ENCODE measurements at places on chromosomes 6 and 20.

GRCh38 chr20:57582432-57583288 is 21.8 kb downstream of the PCK1 start:
- DNase-seq = no peak

DNA sequence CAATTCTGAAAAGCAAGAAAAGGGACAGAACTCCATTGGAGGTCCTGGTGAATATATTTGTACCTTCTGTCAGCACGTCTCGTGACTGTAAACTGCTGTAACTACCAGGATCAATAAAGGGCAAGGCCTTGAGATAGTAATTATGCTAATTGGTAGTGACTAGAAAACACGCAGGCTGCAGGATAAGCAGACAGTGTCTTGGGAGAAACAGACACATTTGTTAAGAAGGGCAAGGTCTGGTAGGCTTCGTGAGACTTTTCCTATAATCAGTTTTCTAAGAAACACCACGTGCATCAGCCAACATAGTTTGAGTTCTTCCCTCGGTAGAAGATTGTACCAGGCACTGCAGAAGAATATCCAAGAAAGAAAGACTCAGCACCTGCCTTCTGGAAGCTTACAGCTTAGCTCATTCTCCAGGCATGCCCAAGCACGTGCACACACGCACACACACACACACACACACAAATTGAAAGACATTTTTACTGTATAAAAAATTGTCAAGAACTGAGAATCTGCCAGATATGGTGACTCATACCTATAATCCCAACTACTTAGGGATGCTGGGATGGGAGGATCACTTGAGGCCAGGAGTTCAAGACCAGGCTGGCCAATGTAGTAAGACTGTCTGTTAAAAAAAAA is 167.0 kb upstream of the SASH1 start:
- no peak for DNase-seq

DNA sequence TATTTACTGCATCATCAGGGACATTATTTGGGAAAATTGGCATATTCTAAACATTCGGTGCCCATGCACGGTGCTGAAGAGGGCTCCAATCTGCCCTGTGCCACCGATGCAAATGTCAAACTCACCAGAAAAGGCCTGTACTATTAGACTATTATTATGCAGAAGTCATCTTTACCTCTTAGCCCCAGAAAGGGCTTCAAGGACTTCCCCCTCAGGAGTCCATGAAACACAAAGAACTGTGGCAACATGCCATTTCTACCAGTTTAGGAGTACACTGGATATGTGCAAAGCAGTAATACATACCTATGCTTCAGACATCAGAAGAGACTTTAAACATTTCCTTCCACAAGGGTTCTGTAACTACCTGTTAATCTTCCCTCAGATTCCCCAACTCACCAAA is 8.6 kb downstream of the DIDO1 start:
- no peak for DNase-seq

GRCh38 chr20:38173237-38174156 is 8.4 kb upstream of the TGM2 start:
- DNase-seq = no peak

GRCh38 chr6:163098827-163099479 is 315.6 kb upstream of the QKI start:
- DNase-seq = no peak

GRCh38 chr6:142932889-142933288 is 12.1 kb downstream of the HIVEP2 start:
- DNase-seq = no peak

DNA sequence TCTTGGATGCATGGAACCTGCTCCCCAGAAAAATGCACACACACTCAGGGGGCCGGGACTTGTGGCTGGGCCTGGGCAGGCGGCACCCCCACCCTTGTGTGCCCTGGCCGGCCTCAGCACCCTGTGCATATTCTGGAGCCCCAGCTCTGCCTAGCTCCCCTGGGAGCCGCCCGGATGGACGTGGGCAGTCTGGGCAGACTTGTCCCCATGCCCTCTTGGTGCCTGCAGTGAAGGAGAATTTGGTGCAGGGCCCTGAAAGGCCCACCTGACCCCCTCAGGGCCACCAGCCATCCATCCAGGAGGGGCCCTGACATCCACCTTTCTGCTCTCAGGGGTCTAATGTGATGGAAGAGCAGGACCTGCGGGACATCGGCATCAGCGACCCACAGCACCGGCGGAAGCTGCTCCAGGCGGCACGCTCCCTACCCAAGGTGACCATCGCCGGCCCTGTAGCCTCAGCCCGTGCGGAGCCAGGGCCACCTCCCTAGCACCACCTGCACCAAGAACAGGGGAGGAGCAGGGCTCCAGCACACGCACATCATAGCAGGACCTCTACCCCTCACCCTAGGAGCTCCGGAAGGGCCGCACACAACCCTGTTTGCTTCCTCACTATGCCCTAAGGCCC is 62.8 kb downstream of the TCP11 start:
- peak; percentile 41 for DNase-seq

DNA sequence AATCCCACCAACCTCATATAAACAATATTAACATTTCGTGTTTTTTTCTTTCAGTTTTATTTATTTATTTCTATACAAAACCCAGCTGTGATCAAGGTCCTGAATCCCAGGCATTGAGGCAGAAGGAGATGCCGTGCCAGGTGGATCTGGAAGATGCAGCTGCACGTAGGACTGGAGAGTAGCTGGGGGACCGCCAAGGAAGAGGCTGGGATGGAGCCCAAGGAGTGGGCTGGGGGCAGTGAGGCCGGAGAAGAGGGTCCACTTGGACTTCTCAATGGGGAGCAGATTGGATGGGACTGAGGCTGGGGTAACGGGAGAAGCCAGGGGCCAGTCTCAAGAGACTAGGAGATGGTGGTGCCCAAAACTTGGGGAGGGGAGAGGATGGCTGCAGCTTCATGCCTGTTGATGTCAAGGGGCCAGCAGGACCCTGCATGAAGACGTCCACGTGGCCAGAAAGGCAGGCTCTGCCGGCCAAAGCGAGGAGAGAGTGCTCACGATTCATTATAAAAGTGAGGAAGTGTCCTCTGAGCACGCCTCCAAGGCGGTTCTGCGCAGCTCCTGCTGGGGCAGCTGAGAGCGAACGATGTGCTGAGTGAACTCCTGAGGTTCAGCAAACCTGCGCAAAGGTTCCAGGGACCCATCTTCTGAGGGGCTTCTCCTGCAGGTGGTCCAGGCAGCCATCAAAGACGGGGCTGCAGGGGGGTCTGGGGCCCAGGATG is 110.3 kb downstream of the BMP7 start:
- no peak for DNase-seq

- DNase-seq = peak; percentile 81
Measured at GRCh38 chr6:53347921-53348370, 804 bp downstream of the ELOVL5 start.

GRCh38 chr6:11710311-11710761 is 68.3 kb downstream of the ADTRP start:
- no peak for DNase-seq

GRCh38 chr20:37435607-37436006 is 85.4 kb upstream of the NNAT start:
- DNase-seq = no peak

GRCh38 chr6:36643977-36644376 is 34.5 kb upstream of the CDKN1A start:
- DNase-seq = no peak

DNA sequence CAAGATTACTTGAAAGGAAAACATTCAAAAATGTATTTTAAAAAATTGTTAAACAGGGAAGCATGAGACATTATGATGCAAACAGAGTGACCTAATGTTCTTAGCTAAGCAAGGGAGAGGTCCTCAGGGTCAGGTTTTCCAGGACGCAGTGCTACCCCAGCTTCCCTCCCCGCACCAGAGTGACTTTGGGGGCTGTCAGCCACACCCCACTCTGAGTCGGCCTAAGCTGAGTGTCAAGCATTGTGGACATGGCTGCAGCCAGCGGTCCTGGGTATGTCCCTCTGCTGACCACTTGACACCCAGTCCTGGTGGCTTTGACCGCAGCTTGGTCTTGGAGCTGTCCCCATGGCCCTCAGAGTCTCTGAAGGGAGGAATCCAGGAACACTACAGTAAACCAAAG is 54.9 kb upstream of the CD93 start:
- peak; percentile 40 for DNase-seq

GRCh38 chr6:147161974-147162495 is 42.2 kb upstream of the STXBP5 start:
- no peak for DNase-seq

DNA sequence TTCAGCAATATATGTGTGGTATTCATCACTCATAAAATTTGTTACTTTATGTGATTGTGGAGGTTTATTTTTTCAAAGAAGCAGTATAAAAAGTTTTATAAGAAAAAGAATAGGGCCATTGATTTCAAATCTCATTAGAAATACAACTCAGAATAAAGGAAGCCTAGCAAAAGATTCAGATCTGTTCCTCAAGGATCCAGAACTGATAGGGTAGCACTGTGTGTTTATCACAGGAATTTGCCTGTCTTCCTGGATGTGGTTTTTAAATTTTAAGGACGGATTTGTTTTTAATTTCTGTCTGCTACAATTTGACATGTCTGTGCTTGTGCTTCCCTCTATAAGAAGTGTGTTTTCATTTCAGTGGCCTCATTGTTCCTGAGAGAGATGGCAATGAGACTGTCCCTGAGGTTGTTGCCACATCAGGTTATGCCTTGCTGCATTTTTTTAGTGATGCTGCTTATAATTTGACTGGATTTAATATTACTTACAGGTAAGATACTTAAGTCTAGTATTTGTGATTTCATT is 74.6 kb downstream of the ATRN start:
- DNase-seq = no peak

DNA sequence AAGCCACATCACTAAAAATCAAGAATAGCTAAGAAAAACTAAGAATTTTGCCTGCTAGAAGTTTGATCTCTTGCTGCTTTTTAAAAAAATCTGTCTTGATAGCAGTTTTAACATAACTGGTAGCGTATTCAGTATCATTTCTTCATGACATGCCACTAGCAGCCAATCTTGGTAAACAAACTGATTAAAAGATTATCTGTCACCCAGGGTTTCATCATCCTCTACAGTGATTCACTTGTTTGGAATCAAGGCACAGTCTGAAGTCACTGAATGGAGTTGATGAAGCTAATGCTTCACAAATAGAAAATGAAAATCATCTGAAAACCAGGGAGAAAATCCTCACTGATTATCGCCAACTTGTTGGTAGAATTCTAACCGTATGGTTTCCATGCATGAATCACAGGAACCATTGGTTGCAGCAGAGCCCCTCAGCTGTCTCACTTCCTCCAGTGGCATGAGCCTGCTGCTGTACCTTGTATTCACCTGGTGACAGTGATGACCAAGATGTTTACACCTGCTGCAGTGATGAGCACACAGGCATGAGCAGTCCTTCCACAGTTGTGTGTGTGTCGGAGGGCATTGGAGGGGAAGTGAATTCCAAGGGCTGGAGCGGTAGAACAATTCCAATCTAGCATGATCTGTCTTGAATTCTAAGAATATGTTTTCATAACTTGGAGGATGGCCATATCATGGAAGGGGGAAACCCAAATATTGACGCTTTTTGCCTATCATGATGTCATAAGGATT is 275.0 kb downstream of the KHDC1L start:
- no peak for DNase-seq

GRCh38 chr6:1335367-1336037 is 23.6 kb downstream of the FOXQ1 start:
- peak; percentile 85 for DNase-seq

DNA sequence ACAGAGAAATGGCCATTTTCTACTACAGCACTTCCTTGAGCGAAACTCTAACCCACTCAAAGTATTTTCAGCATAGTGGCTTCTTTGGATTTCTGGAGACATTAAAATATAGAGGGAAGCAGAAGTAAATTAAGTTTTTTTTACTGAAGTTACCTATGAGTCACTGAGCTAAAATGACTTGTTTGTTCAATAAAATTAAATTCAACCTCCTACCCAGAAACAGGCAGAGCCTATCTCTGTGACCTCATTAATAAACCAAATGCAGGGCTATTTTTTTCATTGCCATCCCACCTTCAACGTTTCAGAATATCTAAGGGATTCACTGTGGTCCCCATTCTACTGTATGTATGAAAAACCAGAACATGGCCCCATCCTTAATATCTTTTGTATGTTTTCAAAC is 133.0 kb downstream of the MTFR2 start:
- DNase-seq = no peak

- DNase-seq = no peak
Measured at GRCh38 chr20:36267605-36268381, 31.5 kb downstream of the AAR2 start.

DNA sequence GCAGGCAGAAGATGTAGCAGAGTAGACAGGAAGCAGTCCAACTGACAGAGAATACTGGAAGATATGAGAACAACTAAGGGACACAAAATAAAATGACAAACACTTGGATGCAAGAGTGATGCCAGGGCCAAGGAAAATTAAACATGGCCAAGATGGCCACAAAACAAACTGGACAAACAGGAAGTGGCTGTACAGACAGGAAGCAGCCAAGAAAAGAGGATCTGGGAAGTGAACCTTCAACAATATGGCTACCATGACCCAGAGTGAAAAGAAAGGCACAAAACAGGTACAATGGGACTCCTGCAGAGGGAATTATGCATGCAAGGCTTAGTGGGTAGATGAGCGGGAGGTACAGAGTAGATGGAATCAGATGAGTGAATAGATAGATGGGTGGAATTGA is 29.1 kb downstream of the HLA-DPB1 start:
- no peak for DNase-seq

DNA sequence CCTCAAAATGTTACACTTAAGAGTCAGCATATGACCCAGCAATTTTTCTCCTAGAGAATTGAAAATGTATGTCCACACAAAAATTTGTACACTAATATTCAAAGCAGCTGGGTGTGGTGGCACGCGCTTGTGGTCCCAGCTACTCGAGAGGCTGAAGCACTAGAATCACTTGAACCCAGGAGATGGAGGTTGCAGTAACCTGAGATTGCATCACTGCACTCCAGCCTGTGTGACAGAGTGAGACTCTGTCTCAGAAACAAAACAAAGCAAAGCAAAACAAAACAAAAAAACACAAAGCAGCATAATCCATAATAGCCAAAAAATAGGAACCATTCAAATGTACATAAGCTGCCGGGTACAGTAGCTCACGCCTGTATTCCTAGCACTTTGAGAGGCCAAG is 1.6 kb upstream of the RPF2 start:
- DNase-seq = no peak

- no peak for DNase-seq
Measured at GRCh38 chr6:10587656-10588406, 66.7 kb downstream of the GCNT2 start.

- DNase-seq = no peak
Measured at GRCh38 chr20:52536841-52537400, 345.3 kb upstream of the ZFP64 start.

GRCh38 chr6:2429032-2429431 is 183.6 kb upstream of the GMDS start:
- no peak for DNase-seq

GRCh38 chr6:150546457-150546856 is 53.2 kb upstream of the PLEKHG1 start:
- no peak for DNase-seq

GRCh38 chr6:28839443-28840120 is 84.2 kb downstream of the TRIM27 start:
- no peak for DNase-seq

DNA sequence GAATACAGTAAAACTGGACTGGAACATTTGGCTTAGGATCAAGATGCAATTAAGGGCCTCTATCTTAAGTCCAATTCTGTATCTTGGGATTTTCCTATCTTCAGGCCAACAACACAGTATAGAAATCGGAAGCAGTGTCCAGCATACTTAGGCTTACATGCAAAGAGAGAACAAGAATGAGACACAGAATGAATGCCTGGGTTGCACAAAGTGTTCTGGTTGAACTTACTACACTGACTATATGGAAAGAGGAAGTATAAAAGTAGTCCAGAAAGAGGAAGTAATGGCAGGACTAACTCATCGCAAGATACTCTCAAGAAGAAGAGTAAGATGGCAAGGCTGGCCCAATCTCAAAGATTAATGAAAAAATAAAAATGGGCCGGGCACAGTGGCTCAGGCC is 87.6 kb downstream of the BTBD9 start:
- DNase-seq = no peak

GRCh38 chr6:146339716-146340115 is 203.9 kb upstream of the RAB32 start:
- DNase-seq = no peak

All from right lobe of liver (tissue), 6 donors.